Activated CD8-positive, alpha-beta memory T cell treated with anti-CD3 and anti-CD28 coated beads for 24 hours (primary cell): ENCODE measurements at places on chromosomes 6 and 20.

DNA sequence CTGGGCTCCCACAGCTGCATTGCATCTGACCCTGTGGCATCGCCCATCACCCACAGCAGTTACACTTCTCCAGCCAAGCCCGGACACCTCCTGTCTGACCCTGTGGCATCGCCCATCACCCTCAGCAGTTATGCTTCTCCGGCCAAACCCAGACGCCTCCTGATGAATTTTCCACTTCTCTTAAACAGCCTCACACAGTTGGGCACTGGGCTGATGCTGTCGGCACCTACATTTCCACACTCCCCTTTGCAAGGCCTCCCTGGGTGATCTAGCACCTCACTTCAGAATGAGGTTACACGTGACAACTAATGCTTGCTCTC lies 175.2 kb upstream of the ARID1B start:
- DNase-seq: no peak

DNA sequence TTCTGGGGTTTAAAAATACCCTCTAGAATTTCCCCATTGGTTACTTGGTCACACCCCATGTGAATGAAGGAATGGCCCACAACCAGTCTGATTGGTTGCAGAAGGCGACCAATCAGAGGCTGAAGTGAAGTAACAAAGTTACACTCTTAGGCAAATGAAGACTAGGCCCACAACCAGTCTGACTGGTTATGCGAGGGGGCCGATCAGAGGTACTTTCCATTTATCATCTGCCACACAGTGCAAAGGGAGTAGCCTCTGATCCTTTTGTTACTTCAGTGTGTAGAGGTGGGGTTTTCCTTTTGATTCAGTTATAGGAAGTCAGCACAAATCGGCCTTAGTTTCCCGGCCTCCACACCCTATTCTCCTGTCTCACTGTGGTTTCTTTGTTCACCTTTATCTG lies 61.2 kb upstream of the SGK1 start:
- no peak for DNase-seq

GRCh38 chr6:141513830-141514229 lies 618.9 kb upstream of the GJE1 start:
- DNase-seq: no peak

- DNase-seq: no peak
Observed at GRCh38 chr20:44284032-44284431, 27.0 kb downstream of the FITM2 start.

- no peak for DNase-seq
Observed at GRCh38 chr6:116533233-116533957, 12.1 kb downstream of the TRAPPC3L start.

- no peak for DNase-seq
Observed at GRCh38 chr6:28841290-28841689, 82.5 kb downstream of the TRIM27 start.
